ENCODE measurements at places on chromosomes 11 and 22.

DNA sequence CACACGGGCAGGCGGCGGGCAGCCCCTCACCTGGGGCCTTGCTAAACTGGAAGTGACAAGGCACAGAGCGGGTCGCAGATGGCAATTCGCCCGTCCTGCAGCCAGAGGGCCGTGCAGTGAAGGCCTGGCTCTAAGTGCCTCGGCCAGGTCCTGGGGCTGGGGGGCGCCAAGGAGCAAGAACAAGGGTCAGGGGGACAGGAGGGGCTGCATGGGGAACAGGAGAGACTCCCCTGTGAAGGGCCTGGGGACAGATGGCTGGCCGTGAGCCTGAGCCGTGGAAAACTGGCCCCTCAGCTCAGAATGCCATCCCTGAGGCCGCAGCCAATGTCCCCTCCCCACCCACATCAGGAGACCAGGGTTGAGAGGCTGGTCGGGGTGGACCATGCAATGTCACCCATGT lies 60.0 kb downstream of the RTL6 start:
- no peak for DNase-seq

DNA sequence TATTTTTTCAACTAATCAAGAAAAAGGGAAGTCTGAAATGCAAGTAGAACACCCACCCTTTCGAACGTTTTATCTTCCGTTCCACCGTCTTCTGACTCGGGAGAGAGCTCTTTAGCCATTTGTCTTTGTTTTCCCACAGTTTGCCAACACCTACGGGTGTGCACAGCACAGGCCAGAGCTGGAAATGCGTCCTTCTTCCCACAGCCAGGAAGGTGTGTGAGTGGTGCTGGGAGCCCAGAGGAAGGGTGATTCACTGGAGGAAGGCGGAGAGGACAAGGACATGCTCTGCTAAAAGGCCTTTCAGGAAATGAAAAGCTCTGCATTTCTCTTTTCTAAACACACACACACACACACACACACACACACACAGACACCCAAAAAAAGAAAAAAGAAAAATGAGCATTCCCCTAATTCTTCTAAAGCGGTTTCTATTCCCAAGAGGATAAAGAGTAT lies 18.5 kb downstream of the ENDOD1 start:
- DNase-seq, result peak; percentile 85

- no peak for DNase-seq
Observed at GRCh38 chr11:61128947-61129638, 26.8 kb downstream of the CD5 start.

DNA sequence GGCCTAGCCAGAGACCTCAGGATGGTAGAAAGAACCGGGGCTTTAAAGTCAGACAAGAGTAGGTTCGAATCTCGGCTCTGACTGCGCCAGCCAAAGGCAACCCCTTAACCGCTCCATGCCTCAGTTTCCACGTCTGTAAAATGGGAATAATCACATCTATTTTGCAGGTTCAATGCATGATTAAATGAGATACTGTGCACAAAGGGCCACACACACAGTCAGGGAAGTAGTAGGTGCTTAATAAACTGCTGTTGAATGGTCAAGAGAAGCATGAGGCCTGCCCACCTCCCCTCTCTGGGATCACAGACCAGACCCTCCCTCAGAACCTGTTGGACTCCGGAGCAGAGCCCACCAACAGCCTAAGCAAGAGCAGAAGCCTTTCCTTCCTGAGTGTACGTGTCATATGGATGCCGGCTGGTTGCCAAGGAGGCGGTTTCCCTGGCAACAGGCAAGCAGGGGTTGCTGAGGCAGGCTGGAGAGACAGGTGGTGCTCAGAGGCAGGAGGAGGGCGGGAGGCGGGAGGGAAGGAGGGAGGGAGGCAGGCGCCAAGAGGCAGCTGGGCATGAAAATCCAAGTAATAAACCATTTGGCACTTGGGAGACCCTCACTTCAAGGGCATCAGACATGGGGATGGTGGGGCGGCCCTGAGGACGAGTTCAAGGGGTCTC lies 43.9 kb downstream of the NFAM1 start:
- DNase-seq, result no peak

- DNase-seq, result peak; percentile 48
Observed at GRCh38 chr11:2269601-2270321, 627 bp downstream of the ASCL2 start.

DNA sequence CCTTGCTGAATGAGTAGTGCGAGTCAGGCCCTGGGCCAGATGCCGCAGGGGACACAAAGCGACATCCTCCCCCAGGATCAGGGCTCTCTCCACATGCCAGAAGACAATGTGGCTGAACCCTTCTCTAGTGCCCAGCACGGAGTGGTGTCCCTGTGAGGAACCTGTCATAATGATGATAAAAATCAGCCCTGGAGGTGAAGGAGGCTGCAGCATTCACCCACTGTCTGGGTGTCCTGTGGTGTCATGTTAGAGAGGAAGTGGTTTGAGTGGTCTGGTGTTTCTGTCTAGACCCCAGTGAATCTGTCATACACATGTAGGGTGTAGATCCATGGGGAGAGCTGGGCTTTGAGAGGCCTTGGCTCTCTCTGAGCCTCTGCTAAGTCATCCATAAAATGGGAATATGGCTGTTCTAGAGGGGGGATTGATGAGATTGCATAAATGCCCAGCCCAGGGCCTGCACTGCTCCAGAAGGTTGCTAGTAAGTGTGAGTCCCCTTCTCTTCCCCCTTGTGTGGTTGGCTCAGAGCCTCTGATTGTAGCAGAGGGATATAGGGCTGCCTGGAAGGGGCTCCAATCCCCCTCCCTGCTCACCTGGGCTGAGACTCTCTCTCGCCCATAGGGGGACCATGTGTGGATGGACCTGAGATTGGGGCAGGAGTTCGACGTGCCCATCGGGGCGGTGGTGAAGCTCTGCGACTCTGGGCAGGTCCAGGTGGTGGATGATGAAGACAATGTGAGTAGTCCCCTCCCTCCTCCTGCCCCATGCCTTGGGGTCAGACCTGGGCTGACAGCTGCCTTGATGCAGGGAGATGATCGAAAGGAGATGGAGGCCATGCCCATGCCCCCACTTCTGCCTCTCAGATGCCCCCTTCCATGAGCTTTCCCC lies 14.3 kb downstream of the MYO7A start:
- no peak for DNase-seq

DNA sequence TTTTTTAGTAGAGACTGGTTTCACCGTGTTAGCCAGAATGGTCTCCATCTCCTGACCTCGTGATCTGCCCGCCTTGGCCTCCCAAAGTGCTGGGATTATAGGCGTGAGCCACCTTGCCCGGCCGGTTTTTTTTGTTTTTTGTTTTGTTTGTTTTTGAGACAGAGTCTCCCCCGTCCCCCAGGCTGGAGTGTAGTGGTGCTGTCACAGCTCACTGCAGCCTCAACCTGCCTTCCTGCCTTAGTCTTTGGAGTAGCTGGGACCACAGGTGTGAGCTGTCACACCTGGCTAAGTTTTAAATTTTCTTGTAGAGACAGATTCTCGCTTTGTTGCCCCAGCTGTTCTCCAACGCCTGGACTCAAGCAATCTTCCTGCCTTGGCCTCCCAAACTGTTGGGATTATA lies 3.2 kb downstream of the PPIL2 start:
- no peak for DNase-seq

DNA sequence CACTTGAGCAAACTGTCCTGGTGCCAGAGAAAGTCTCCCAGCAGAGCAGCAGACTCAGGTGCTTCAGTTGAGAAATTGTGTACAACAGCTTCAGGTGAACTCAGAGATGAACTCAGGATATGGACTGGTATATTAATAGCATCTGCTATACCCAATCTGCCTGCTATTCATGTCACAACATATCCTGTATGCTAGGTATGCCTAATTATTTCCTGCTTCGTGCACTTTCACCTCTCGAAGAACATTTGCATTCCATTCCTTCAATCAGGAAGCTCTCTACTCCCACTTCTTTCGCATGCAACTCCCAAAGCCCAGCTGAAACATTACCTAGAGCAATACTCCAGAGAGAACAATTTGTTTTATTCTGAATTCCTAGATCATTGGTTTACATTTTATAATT lies 207.7 kb downstream of the KCNA4 start:
- no peak for DNase-seq

GRCh38 chr11:91396236-91397133 lies 828.1 kb upstream of the FAT3 start:
- DNase-seq, result peak; percentile 51

DNA sequence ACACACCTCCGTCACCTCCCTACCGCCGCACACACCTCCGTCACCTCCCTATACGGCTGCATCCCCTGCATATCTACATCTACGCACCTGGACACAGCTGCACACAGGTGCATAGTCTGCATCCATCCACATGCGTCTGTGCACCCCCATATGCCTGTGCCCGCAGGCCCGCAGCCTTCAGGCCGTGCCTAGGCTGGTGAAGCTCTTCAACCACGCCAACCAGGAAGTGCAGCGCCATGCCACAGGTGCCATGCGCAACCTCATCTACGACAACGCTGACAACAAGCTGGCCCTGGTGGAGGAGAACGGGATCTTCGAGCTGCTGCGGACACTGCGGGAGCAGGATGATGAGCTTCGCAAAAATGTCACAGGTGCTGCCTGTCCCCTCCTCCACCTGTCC lies 4.8 kb downstream of the PKP3 start:
- DNase-seq, result no peak

GRCh38 chr22:50293441-50294318 lies 13.8 kb downstream of the PLXNB2 start:
- peak; percentile 88 for DNase-seq

DNA sequence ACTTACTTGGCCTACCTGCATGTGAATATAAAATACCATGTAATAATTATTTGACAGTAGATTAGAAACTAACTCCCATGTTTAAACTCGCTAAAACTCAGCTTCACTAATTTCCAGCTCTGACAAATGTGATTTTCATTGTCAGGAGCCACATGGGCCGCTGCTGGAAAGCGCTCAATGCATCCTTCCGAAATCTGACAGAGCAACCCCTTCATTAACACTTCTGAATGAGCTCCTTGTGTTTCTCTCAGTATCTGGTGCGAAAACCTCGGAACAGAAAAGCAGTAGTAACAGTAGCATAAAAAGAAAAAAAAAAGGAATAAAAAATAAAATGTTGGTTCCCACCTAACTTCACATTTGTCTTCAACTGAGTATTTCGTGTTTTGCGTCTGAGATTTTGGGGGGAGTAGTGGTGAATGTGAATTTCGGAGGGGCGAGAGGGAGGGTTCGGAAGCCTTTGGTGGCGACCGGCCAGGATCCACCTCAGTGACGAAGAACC lies 710 bp downstream of the MTCH2 start:
- DNase-seq, result no peak

DNA sequence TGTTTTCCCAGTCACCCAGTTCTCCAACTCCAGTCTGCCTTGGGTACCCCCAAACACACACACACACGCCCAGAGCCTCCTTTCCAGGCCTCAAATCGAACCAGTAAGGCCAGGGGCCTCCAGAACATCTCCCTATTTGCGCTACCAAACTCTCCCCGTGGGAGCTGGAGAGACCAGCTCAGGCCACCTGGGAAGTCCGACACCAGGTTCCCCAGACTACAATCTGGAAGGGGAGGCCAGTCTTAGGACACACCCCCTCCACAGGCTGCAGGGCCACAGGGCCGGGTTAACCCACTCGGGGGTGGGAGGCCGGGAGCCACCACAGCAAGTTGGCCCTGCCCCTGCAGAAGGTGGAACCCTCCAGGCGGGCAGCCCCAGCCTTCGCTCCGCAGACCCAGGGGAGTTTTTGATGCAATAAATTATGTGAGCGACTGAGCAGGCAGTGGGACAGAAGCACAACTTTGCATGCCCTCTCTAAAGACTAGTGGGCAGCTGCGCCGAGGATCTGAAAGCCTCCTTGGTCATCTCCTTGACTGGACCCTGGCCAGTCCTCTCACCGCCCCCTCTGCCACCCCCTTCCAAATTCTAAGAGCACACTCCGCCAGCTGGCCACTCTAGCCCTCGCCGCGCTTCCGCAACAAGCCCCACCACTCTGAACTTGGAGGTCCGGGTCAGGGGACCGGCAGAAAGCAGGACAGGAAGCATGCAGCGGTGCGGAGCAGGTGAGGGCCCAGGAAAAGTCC lies 2.8 kb downstream of the IGF2 start:
- no peak for DNase-seq

DNA sequence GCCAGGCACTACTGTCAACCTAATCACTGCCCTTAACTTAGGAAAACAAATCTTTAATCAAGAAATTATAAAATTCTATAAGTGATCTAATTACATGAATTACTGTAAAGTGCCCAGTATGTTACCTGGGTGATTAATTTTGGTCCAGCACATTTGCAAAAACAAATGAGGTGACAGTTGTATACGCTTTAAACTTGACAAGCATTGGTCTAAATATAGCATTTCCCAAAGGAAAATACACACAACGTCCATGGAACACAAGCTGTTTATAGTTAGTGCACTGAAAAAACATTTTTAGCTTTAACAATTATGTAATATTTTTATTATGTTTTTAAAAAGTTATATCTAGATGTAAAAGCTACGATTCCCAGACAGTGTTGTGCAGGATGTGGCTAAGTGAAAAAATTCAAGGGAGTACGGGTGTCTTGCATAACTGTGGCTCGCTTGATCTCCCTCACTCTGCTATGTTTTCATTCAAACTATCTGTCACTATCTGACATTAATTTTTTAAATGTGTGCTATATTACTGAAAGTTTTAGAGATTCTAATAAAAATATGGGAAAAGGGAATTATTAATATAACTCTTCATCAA lies 38.8 kb downstream of the PGR start:
- no peak for DNase-seq

GRCh38 chr11:133172349-133172748 lies 360.0 kb downstream of the OPCML start:
- no peak for DNase-seq

- DNase-seq, result peak; percentile 43
Observed at GRCh38 chr11:77619576-77620198, 17.9 kb downstream of the CLNS1A start.

- peak; percentile 54 for DNase-seq
Observed at GRCh38 chr22:38766076-38766777, 10.4 kb upstream of the SUN2 start.

DNA sequence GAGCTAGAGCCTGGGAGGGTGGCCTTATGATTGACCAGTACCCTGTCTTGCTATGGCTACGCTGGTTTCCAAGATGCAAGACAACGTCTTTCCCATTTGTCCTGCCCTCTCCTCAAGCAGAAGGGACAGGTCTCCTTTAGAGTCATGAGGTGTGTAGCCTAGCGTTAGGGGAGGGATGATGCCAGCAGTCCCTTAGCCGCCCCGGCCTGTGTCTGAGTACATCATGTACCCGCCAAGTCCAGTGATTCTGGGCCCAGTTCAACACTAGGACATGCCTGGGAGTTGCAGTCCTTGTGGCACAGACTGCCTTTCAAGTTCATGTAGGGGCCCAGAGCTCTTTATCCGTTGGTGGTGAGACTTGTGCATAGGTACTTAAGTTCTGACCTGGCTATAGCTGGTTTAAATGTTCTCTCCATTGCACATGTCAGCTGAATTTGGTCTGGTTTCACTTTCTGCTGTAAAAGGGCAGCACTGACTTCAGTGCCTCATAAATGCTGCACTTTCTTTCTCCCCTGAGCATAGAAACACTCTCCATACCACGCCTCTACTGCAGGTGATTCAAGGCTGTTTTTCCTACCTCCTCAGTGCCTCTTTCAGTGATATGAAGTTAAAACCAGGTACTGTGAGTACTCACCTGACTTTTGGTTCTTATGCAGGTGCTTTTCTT lies 151.1 kb downstream of the METTL15 start:
- no peak for DNase-seq

Measured in fibroblast of skin of back (primary cell).